ENCODE measurements at places on chromosomes 3 and 15.

GRCh38 chr15:74209997-74210671 is 7.5 kb upstream of the STRA6 start:
- no peak for DNase-seq

GRCh38 chr3:27097182-27097581 is 272.0 kb downstream of the NEK10 start:
- no peak for DNase-seq

- no peak for DNase-seq
Observed at GRCh38 chr15:95446854-95447253, 883.6 kb upstream of the NR2F2 start.

DNA sequence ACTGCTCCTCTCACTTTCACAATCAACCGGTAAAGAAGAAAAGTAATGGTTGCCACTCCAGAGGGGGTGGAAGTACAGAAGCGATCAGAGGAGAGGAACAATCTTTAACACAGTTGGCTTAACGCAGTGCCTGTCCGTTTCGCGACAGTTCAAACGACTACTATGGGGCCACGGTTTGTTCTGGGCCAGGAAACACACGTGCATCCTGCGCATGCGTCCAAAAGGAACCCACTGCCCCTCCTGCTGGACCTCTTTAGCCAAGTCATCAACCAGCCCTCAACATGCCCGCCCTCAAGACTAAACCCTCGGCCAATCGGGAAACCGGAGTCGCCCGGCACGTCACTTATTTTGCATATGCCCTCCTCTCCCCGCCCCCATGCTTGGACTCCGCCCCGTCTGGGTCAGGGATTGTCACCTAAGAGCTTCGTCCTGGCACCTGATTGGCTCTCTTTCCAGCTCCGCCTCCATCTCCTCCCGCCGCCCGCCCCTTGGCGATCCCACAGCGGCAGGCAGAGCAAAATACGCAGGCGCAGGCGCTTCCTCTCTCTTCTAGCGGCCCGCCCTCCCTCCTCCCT is 345 bp upstream of the CDV3 start:
- peak; percentile 100 for DNase-seq

DNA sequence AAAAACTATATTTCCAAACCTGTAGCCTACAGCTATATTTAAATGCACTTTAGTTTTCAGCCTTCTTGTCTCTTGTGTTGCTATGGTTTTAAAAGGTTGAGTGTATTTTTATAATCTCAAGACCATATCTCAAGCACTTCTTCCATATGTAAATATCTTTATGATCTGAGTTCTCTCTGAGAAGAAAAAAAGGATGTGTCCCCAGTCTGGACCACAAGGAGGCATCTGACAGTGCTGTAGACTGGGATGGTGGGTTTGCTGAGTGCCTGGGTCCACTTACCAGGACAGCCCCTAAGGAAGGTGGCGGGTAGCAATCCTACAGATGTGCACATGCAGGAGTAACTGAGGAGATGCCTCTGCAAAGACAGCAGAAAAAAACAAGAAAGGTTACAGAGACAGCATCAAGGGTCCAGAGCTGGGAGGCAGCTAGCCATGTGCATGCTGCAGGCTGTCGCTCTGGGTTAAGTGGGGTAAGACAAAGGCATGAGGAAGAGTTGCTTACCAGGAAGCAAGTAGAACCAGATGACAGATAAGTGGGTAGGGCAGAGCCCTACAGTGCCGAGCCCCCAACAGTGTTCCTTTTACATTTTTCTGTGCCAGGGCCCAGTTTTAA is 70.6 kb upstream of the SNRK start:
- no peak for DNase-seq

- DNase-seq, result no peak
Observed at GRCh38 chr15:57060799-57061198, 142.4 kb downstream of the TCF12 start.

- no peak for DNase-seq
Observed at GRCh38 chr3:30827080-30827479, 67.4 kb downstream of the GADL1 start.

- no peak for DNase-seq
Observed at GRCh38 chr3:17133632-17134545, 249.1 kb downstream of the PLCL2 start.

DNA sequence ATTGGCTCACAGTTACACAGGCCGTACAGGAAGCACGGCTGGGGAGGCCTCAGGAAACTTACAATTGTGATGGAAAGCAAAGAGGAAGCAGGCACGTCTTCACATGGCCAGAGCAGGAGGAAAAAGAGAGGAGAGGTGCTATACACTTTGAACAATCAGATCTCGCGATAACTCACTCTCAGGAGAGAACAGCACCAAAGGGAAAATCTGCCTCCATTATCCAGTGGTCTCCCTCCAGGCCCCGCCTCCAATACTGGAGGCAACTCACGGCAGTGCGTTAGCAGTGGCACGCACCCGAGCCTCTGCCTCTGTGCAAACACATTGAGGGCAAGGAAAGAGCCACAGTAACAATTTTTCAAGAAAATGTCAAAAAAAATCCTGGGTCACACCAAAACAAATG is 11.0 kb downstream of the OSTN start:
- DNase-seq, result no peak

DNA sequence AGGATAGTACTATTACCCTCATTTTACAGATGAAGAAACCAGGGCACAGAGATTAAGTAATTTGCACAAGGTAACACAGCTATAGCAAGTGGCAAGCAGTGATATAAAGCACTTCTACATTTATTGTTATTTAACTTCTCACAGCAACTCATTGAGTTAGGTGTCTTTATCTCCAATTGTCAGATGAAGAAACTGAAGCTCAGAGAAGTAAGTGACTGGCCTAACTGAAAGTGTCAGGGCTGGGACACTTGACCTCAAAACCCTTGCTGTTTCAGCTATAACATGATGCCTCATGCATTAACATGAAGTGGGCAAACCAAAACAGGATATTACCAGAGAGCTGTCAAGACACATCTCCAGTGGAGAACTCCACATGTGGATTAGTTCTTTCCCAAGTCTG is 65.8 kb upstream of the LEKR1 start:
- DNase-seq, result no peak

GRCh38 chr3:94285872-94286271 is 223.0 kb downstream of the NSUN3 start:
- DNase-seq, result no peak

GRCh38 chr3:33083958-33084357 is 13.0 kb downstream of the GLB1 start:
- no peak for DNase-seq

- DNase-seq, result no peak
Observed at GRCh38 chr3:49476563-49476962, 6.5 kb downstream of the DAG1 start.

DNA sequence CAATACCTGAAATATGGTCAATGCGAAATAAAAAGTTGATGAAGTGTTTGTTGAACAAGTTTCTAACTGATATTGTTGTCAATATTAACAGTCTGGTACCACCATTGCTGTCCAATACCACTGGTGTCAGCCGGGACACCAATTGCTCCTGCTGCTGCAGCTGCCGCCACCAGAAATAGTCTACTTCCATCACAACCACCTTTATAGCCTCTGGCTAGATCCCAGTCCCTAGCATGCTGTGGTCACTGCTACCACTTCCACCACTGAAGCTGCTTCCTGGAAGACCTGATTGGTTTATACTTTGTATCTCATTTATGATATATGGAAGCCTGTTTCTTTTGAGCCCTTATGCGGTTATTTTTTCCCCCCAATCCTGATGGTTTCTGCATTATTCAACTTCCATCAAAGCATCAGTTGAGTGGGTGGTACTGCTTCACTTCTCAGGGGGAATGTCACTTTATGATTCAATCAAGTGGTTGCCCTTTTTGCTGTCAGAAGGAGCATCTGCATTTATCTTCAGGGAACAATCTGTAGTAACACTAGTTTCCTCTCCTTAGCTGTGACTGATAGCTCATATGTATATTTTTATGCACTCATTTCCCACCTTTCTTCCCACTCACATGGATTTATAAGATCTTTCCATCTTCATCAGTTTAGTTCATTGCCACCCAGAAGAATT is 11.7 kb downstream of the LNP1 start:
- DNase-seq, result no peak

- no peak for DNase-seq
Observed at GRCh38 chr15:63987796-63988378, 58.4 kb downstream of the DAPK2 start.

DNA sequence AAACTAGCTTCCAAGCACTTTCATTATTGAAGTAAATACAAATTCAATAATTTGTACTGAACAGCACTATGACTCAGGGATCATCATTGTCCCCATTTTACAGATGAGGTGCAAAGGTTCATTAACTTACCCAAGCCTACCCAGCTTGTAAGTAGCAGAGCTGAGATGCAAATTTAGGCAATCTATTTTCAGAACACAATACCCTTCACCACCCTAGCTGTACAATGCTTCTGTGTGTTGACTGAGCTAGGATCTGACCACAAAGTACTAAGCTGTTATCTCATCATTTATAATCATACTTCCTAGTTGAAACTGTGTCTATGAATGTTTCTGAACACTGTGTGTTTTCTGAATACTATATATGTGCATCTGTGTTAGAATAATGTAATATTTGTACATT is 3.2 kb upstream of the ILDR1 start:
- DNase-seq, result no peak

All from upper lobe of right lung (tissue), 1 donor.